ENCODE measurements at places on chromosomes 5 and 9.

GRCh38 chr5:80387063-80387768 lies 20.6 kb upstream of the ZFYVE16 start:
- DNase-seq = no peak

DNA sequence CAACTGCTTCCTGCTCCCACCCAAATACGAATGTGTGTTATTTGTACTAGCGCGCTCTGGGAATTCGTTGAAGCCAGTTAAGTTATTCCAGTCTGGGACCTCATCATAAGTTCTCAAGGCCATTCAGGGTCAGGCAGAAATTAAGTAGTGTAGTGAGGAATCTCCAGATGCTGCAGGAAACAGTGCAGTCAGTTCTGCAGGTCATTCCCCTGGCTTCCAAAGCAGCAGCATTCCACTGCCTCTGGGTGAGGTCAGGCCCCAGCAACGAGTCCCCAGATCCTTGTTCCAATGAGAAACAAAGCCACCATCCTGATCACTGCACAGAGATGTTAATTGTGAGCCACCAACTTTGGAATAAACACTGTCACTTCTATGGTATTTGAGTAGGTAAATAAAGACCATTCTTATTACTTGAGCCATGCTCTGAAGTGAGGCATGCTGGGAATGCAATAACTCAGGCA lies 33.1 kb downstream of the SVEP1 start:
- no peak for DNase-seq

GRCh38 chr5:121976979-121977378 lies 15.2 kb downstream of the SRFBP1 start:
- DNase-seq = peak; percentile 25

- DNase-seq = no peak
Observed at GRCh38 chr9:98589102-98589501, 119.6 kb downstream of the GABBR2 start.

GRCh38 chr5:106862450-106863193 lies 808.1 kb downstream of the EFNA5 start:
- DNase-seq = no peak

GRCh38 chr9:110016340-110016739 lies 191.6 kb downstream of the C9orf152 start:
- no peak for DNase-seq

DNA sequence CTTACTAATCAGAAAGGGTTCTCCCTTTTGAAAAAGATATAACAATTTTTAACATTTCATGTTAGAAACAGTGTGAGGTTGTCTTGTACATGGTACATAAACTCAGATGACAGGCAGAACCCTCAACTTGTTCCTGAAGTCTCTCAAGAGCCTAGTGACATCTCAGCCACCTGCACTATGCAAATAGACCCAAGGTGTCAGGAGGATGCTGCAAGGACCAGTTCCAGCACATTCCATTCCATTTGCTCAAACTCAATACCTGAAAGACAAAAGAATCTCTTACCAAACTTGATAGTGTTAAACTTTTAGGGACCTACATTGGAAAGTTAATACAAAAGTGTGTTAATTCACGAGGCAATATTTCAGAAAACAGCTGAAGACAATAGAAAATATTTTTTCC lies 544.6 kb downstream of the CETN3 start:
- no peak for DNase-seq

- DNase-seq = no peak
Observed at GRCh38 chr9:4117835-4118610, 181.8 kb downstream of the GLIS3 start.

- DNase-seq = no peak
Observed at GRCh38 chr9:26158631-26159150, 480.4 kb upstream of the TUSC1 start.

GRCh38 chr9:126985870-126986498 lies 71.4 kb downstream of the RALGPS1 start:
- peak; percentile 43 for DNase-seq

- no peak for DNase-seq
Observed at GRCh38 chr5:37533851-37534250, 154.7 kb downstream of the WDR70 start.

- no peak for DNase-seq
Observed at GRCh38 chr5:75010838-75011237, 41.5 kb downstream of the GCNT4 start.

- no peak for DNase-seq
Observed at GRCh38 chr5:177548495-177548894, 5.9 kb downstream of the FAM193B start.

- no peak for DNase-seq
Observed at GRCh38 chr5:41266377-41266776, 53.0 kb upstream of the C6 start.

GRCh38 chr9:137630679-137631078 lies 11.9 kb downstream of the EHMT1 start:
- DNase-seq = no peak

GRCh38 chr5:90368454-90369246 lies 40.9 kb downstream of the CETN3 start:
- no peak for DNase-seq

DNA sequence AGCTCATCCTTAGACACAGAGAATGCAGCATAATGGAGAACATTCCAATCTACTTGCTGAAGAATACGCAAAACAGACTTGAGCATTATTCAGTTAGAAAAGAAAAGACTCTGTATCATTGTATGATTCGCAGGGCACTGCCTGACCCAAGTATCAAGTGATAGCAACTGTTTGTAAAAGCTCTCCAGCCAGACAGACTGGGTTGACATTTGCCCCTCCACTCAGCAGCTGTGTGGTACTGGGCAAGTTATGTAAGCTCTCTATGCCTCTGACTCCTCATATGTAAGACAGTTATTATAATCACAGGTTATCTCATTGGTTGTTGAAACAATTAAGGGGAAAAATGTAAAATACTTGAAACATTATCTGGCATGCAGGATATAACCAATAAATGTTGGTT lies 505.0 kb downstream of the ELAVL2 start:
- no peak for DNase-seq

GRCh38 chr9:99184110-99184474 lies 37.6 kb downstream of the ALG2 start:
- no peak for DNase-seq

DNA sequence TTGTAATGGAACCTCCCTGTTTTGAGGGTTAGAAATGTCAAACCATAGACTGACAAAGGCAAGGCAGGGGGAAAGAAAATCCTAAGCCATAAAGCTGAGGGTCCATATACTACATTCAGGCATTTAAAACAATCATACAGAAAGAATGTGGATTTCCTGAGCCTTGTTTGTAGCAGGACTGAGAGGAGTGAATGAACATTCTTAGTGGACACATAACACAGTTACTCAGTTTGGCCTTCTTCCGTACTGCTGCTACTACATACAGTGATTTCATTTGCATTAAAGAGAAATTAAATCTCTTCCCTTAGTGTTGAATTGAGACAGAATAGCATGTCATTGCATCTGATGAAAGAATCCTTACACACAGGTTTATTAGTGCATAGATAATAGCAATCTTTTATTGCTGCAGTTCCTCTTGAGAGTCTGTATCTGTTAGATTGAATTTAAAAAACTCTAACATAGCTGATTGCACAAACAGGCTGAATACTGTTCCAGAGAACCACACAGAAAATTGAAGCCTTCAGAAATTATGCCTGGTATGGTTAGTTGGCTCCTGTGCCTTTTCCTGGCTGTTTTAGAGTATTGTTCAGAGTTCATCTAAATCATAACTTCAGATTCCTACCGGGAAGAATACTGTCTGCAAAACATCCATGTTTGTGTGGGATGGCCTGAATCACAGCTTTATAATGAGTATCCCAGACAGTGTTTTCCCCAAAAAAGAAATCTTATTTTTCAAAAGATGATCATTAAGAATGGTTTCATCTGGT lies 2.0 kb upstream of the MTX3 start:
- DNase-seq = no peak

DNA sequence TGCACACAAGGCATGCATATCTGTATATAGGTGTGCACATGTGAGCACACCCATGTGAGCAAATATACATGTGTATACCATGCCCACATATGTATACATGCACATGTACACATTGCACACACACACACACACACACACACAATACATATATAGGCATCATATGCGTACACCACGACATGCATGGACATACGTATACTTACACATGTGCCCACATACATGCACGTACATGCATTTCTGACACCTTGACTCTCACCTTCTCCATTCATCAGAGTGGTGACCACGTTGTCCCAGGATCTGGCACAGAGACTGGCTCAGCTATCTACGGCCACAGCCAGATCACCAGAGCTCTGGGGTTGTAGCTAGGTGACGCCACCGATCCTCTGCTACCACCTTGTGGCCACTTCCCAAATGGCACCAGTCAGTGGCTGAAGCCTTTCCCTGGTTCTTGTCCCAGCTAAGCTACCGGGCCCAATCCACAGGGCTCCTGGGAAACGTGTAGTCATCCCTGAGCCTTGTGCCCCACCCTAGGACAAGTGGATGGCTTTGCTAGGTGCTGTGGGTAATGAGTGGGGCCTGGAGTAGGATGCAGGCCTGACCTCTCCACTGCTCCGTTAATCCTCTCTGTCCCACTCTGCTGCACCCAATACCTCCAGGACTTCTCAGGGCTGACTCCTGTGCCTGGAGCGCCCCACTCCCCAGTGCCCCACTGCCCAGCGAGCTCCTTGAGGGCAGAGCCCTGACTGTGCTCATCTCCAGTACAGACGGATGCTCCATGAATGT lies 194.4 kb downstream of the RGS3 start:
- DNase-seq = no peak

DNA sequence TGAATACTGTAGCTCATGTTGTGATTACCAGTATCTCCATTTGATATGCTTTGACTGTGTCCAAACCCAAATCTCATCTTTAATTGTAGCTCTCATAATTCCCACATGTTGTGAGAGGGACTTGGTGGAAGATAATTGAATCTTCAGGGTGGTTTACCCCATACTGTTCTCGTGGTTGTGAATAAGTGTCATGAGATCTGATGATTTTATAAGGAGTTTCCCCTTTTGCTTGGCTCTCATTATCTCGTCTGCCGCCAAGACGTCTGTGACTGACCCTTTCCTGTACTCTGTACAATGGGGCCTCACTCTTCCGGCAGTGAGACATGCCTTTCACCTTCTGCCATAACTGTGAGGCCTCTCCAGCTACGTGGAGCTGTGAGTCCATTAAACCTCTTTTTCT lies 59.3 kb downstream of the TRIO start:
- DNase-seq = no peak

GRCh38 chr5:142024771-142025304 lies 12.0 kb upstream of the GNPDA1 start:
- DNase-seq = peak; percentile 14

GRCh38 chr5:82375488-82376244 lies 97.5 kb upstream of the RPS23 start:
- DNase-seq = no peak

GRCh38 chr5:107560377-107560776 lies 110.4 kb downstream of the EFNA5 start:
- DNase-seq = no peak

DNA sequence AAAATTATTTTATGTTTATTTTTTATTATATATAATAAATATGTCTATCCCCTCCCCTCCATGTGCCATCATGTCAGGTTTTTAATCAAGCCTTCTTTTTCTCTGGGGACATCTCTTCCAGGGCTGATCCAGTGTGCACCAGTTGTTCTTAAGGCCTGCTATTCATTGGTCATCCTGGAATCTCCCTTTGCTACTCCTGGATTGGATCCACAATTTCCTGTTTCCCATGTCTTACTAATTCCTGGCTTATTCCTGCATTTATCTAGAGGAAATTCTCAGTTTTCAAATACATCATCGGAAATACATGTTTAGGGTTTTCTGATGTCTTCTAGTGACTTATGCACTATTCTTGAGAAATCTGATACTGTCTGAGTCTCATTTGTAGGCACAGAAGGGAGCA lies 56.8 kb downstream of the ANGPTL2 start:
- DNase-seq = peak; percentile 21

GRCh38 chr5:135705141-135705631 lies 126.4 kb upstream of the CXCL14 start:
- no peak for DNase-seq

- DNase-seq = no peak
Observed at GRCh38 chr9:90939351-90939750, 137.7 kb downstream of the SYK start.

GRCh38 chr5:88238732-88239131 lies 29.9 kb downstream of the TMEM161B start:
- DNase-seq = no peak

DNA sequence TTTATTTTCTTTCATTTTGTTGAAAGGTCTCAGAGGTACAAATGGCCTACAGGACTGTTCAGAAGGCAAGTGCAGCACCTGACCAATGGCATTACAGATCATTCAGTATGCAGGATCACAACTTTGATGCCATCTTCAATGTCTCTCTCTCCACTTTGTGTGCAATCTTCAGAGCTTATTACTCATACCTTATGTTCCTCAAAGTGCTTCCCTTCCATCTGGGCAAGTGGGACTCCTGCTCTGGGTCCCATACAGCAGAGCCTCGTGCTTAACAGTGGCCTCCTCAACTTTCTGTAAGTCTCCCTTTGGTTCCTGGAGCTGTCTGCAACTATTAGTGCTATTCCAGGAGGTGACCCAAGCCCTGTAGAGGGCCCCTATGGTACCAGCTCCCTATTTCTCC lies 358.4 kb upstream of the RPS23 start:
- no peak for DNase-seq

DNA sequence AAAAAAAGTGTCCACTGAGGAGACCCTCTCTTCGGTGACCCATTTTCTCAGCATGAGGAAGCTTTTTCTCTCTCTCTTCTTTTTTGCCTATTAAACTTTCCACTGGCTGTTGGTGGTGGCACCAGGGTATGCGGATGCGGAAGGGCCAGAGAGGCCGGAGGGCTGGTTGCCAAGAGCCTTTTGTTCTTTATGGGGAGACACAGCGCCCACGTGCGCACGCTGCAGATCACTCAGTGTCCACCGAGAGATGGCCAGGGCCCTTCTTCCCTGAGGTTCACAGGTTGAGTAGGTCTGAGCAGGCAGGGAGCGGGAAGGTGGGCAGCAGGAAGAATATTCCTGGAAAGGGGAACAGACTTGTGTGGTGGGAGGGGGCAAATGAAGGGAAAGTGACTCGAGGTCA lies 69.1 kb downstream of the STK10 start:
- no peak for DNase-seq

DNA sequence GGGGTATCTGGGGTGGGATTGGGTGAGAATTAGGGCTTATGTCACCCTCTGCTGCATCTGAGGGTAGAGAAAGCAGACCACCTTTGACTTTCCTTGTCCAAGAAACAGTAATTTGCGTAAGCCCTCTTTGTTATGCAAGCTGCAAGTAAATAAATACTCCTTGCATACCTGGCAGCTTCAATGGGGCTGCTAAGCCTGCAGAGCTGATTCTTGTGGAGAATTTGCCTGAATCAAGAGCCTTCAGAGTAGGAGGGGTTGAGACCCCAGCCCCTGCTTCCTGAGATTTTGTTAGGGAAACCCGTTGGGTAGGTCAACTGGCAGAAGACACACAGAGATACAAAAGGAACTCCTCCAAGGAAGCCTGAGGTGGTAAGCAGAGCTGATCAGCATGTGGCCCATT lies 515.1 kb downstream of the DMAC1 start:
- no peak for DNase-seq

GRCh38 chr9:137724818-137725240 lies 106.0 kb downstream of the EHMT1 start:
- DNase-seq = no peak

- DNase-seq = no peak
Observed at GRCh38 chr5:133451926-133452325, 160.4 kb downstream of the FSTL4 start.

All from AG09309 (cell line).